ENCODE measurements at places on chromosomes 11 and 22.

- peak; percentile 65 for DNase-seq
Observed at GRCh38 chr11:4636962-4637661, at the start of gene OR51D1. OR51D1 (plus strand) TSS chr11:4637477; CDS start chr11:4639791, 2,314 bp downstream.

DNA sequence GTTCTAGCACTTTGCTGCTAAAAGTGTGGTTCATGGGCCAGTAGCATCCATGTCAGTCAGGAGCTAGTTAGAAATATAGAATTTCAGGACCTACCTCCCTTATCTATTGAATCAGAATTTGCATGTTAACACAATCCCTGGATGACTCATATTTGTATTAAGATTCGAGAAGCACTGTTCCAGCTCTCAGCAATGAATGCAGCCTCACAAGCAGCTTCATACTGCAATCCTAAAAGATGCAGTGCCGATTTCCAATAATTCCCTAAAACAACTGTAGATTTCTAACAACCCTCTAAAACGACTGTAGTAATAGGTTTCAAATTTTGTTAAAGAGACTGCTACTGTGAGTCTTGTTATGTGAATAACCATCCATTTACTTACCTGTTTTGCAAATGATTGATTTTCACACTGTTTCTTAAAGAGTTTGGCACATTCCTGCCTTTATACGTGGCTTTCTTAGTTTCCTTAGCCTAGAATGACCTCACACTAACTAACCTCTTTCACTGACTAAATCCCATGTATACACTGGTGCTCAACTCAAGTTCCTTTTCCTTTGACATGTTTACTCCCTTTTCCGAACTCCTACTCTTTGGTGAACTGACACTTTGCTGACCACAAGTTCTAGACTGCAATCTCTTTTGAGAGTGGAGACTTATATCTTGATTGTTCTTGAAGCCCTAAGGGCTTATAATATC, 511.8 kb downstream of the METTL15 start:
- no peak for DNase-seq

DNA sequence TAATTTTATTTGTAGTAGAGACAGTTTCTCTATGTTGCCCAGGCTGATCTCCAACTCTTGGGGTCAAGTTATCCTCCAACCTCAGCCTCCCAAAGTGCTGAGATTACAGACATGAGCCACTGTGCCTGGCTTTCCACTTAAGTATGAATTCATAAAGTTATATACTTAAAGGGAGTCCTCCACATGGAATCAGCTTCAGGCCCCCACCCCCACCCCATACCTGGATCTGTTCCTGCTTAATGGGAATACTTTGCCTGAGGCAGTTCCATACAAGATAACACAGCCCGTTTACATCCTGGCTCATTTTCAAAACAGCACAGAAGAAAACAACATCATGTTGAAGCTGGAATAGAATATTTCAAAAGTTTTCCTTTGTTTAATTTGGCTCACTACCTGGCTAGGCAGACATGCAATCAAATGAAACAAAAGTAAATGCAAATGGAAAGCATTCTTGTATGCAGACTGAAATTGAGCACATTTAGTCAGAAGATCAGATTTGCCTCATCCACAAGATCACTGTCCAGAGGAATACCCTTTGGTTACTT, 82.4 kb downstream of the FAT3 start:
- DNase-seq, result no peak

- no peak for DNase-seq
Observed at GRCh38 chr11:66346476-66347424, 679 bp downstream of the B4GAT1 start.

DNA sequence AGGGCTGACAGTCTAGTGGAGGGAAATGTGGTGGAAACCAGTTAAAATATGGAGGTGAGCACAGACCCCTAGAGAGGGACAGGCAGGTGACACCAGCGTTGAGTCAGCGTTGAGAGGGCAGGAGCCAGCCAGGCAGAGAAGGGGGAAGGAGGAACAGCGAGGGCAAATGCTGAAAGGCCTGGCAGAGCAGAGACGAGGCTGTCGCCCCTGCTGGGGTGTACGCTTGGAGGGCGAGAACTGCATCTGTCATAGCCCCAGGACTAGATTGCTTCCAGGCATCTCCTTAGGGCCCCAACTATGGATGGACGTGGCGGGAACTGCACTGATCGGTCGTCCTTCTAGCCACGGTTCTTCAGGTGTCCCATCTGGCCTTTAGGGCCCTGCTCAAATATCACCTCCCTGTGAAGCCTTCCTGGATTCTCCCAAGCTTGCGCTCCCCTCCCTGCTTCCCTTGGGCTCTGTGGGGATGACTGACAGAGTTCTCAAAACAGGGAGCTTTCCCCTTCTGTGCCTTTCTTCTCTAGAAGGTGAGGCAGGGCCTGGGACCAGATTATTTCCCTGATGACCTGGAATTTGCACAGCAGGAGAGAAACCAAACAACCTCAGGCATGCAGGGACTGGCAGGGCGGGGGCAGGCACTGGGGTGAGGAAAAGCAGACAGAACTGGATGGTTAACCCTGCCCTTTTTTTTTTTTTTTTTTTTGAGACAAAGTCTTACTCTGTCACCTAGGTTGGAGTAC, 11.1 kb downstream of the SYNGR1 start:
- DNase-seq, result no peak

GRCh38 chr11:127308291-127308690, 307.7 kb upstream of the KIRREL3 start:
- no peak for DNase-seq

DNA sequence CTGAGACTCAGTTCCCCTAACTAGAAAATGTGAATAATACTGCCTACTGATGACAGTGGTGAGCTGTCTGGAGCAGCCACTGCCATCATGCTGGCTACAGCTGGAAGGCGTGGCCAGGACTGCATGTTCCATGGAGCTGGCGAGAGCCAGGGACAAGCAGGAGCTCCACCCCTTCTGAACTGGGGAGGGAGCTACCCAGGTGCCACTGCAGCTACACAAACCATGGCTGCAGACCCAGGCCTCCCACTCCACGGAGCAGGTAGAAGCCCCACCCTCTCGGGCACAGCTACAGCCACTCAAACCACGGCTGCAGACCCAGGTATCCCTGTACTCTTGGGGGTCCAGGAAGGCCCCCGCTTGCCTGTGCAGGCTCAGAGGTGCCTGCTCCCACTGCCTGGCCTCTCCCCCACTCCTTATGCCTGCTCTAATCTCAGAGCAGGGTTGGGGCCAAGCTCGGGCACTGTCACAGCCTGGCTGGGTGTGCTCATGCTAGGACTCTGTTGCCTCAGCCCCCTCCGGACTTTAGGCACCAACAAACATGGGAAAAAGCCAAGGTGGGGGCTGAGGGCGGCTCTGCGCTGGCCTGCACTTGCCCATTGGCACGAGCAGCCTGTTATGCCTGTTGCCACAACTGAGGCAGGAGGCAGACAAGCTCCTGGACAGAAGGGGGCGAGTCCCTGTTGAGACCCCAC, 51.7 kb downstream of the RAB30 start:
- no peak for DNase-seq

- DNase-seq, result no peak
Observed at GRCh38 chr11:97225794-97226193, 836.0 kb downstream of the JRKL start.

DNA sequence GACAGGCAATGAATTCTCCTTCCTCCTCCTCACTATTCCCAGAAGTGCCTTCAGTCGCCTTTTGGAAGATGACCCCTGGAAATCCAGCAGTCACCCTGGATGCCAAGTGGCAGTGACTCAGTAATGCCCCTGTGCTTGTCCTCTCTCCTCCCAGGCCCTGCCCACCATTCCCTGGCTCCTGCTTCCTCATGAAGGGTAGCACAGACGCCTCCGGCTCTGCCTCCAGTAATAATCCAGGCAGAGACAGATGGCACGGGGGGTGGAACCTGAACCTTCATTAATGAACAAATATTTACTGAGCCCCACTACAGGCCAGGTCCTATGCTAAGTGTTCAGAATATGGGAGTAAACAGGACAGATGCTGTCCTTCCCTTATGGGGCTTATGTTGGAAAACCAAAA, 23.2 kb downstream of the SYT13 start:
- no peak for DNase-seq

DNA sequence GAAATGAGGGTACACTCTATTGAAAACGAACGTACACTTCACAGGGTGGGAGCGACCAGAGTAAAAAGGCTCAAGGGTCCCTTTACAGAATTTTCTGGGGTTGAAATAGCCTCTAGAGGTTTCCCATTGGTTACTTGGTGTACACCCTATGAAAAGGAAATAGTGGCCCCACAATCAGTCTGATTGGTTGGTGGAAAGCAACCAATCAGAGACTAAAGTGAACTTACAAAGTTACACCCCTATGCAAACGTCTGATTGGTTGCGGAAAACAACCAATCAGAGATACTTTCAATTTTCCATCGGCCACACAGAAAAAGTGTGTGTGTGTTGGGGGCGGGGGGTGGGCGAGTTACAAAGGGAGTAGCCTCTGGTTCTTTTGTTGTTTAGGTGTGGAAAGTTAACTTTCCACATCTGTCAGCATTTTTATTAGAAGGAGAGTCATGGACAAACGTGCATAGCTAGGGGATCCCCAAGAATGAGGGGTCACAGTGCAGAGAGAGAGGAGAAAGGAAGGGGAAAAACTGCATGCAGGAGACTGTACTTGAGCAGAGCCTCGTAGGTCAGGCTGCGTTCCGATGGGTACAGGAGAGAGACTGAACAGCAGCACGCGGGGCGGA, 1152.1 kb downstream of the TBC1D22A start:
- DNase-seq, result no peak

- no peak for DNase-seq
Observed at GRCh38 chr11:102950622-102951081, 4.9 kb downstream of the MMP13 start.

DNA sequence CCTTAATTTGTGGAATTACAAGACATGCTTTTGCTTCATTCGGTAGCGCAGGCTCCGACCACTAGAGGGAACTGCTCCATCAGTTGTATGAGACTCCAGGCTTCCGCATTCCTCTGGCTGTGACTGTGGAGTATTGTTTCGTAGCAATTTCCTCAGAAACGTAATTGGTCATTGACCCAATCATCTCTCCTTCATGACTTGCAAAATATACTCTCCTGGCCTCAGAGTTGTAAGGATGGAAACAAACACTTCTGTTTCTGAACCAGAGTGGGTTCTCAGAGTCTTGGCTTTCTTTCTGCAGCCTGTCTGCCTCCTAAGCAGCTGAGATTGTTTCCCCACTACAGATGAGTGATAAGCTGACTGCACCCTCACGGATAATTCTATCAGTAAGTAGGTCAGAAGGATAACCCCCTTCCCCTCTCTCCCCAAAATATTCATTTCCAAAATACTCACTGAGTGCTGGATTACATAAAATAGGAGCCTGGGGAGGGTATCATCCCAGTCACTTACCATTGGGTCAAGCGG, 146.8 kb upstream of the ZC3H12C start:
- peak; percentile 5 for DNase-seq

DNA sequence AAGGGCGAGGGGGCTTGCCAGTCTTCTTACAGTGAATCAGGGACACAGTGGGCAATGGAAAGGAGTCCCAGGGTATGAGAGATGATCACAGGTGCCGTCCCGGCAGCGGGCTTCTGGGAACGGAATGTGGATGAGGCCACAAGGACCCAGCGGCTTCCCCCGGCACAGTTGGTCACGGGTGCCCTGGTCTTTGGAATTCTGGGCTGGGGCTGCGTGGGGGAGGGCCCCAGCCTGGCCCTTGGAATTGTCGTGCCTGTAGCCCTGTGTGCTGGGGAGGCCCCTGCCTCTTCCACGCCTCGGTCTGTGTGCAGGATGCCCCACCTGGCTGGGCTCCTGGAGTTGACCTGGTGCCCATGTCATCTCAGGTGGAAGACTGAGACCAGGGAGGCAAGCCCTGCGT, 76.6 kb downstream of the FBLN1 start:
- no peak for DNase-seq

DNA sequence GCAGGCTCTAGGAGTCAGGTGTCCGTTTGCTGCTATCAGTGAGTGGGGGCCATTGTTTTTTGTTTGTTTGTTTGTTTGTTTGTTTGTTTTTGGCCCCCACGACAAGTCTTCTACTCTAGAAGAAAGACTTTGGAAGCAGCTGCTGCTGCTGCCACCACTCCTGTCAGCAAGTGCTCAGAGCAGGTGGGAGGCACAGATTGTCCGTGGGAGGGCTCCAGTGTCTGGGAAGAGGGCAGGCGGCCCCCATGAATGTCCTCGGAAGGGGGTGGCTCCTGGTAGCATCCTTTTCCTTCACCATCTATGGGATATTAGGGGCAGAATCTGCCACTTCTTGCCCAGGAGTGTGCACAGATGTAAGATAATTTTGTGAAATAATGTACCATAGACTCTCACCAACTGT, 37.8 kb upstream of the YWHAH start:
- no peak for DNase-seq

- DNase-seq, result no peak
Observed at GRCh38 chr22:45632791-45633515, 38.7 kb upstream of the ATXN10 start.

- no peak for DNase-seq
Observed at GRCh38 chr11:64094463-64095260, 58.9 kb downstream of the FLRT1 start.

- DNase-seq, result no peak
Observed at GRCh38 chr11:16895306-16895705, 118.9 kb downstream of the PLEKHA7 start.

- no peak for DNase-seq
Observed at GRCh38 chr22:16601437-16602223, 9.0 kb upstream of the CCT8L2 start.

- DNase-seq, result no peak
Observed at GRCh38 chr22:35308480-35309021, 8.9 kb downstream of the TOM1 start.

- no peak for DNase-seq
Observed at GRCh38 chr11:120771551-120772060, 252.3 kb upstream of the TBCEL start.

GRCh38 chr22:35627267-35628041, 10.3 kb upstream of the MB start:
- DNase-seq, result no peak

- peak; percentile 87 for DNase-seq
Observed at GRCh38 chr11:60913793-60914632, at the start of gene TMEM109. TMEM109 (plus strand) TSS chr11:60914158; CDS start chr11:60919694, 5,536 bp downstream.

DNA sequence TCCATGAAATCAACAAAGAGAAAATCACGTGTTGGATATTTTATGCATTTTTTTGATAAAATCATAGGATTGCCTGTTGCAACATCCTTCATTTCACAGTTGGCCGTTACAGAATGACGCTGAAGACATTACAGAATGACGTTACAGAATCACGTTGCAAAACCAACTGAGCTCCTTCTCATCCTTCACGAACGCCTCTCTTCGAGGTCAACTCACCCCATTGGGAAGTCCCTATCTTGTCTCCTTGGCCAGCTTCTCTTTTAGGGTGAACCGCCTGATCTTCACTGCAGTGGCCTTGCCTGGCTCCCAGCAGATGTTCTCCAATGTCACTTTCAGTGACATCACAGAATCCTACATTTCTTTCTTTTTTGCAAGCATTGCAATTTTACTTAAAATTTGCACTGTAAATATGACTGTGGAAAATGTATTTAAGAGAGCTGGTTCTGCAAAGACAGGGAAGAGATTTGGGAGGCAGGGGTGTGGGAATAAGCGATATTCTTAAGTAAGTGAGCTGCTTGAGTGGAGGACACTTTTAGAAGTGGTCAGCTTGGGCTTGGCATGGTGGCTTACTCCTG, 5.1 kb downstream of the KRTAP5-7 start:
- no peak for DNase-seq

GRCh38 chr11:127454856-127455255, 454.3 kb upstream of the KIRREL3 start:
- DNase-seq, result no peak
